ENCODE measurements at places on chromosomes 12 and 14. TPM values are rescaled to one million over a fixed set of nuclear protein-coding genes. Genes with fewer than 3 reads are reported as not detected.

GRCh38 chr12:119826661-119827445 is 50.3 kb downstream of the CIT start:
- no peak for DNase-seq

DNA sequence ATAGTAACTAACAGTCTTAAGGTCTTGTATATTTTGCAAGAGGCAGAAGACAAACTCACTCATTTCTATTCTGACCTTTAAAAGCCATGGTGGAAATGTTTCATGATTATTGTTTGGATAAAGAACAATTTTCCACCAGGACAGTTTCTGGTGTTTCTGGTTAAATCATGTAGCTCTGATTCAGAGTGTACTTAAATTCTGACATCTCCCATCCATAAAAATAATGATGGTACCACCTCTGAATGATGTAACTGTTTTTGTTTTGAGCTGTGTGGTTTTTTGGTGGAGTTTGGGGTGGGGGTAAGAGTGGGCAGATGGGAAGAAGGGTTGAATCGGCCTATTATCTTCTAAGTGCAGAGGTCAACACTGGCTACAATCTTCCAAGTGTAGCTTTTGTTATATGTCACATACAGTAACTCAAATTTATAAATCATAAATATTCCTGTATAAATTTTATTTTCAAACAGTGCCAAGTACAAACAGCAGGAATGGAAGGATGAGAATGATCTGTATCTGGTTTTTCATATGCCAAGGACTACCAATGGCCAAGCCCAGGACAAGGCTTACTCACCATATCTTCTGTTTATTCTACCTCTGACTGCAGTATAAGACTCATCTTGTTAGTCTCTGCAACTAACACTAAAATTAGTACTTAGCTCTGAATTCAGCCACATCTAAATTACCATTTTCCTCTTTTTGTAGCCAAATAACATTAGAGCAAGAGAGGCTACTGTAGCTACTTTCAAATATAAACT is 108.7 kb downstream of the BCAT1 start:
- no peak for DNase-seq

- no peak for DNase-seq
These were observed 30.3 kb upstream of the PELI2 start for GRCh38 chr14:56087671-56088471.

- no peak for DNase-seq
These were observed 110.2 kb downstream of the DPF3 start for GRCh38 chr14:72783741-72784140.

DNA sequence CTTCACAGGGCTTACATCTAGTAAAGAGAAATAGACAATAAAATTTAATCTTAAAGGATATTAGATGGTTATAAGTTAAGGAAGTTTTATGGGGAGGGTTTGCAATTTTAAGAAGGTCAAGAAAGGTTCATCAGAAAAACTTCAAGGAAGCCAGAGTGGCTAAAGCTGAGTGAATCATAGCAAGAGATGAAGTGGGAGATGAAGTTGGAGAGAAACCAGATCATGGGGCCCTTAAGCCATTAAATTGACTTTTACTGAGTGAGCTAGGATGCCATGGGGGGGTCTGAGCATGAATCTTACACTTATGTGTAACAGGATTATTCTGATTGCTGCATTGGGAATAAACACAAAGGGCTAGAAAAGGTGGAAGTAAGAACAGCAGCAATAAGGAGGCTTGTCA is 189.2 kb downstream of the LRIG3 start:
- no peak for DNase-seq

- DNase-seq = no peak
These were observed 36.7 kb upstream of the RIMBP2 start for GRCh38 chr12:130752692-130753230.

- no peak for DNase-seq
These were observed 45.4 kb upstream of the NR2C1 start for GRCh38 chr12:95118788-95119179.

- no peak for DNase-seq
These were observed 42.2 kb upstream of the SLC6A13 start for GRCh38 chr12:304805-305204.

DNA sequence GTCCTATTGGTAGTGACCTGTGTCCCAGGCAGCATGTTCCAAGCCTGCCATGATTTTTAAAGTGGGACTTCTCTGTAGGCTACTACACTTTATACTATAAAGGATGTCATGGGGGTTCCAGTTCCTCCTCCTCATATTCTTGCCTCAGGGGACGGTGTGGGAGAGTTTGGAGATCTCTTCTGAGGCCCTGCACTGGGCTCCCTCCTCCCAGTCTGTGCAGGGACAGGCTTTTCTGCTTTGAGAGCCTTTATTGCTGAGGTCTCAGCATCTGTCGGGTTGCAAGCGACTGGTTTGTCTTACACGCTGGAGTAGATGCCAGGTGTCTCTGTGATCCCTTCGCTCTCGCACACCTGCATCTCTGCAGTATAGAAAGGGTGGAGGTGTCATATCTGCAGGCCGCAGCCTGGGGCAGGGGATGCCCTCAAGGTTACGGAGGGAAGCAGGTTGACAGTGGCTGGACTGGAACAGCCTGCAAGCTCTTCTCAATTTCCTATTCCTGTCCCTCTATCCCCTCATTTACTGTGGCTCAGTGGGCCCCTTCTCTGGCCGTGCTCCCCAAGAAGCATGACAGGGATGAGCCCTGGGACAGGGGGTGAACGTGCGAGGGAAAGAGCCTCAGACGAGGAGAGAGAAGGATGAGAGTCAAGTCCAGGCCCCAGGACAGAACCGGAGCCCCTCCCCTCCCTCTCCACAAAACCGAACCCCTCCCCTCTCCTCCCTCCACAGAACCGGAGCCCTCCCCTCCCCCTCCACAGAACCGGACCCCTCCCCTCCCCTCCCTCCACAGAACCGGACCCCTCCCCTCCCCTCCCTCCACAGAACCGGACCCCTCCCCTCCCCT is 51.3 kb downstream of the SLC6A12 start:
- no peak for DNase-seq

GRCh38 chr12:64609536-64610078 is 688 bp upstream of the RASSF3 start:
- peak; percentile 73 for DNase-seq

DNA sequence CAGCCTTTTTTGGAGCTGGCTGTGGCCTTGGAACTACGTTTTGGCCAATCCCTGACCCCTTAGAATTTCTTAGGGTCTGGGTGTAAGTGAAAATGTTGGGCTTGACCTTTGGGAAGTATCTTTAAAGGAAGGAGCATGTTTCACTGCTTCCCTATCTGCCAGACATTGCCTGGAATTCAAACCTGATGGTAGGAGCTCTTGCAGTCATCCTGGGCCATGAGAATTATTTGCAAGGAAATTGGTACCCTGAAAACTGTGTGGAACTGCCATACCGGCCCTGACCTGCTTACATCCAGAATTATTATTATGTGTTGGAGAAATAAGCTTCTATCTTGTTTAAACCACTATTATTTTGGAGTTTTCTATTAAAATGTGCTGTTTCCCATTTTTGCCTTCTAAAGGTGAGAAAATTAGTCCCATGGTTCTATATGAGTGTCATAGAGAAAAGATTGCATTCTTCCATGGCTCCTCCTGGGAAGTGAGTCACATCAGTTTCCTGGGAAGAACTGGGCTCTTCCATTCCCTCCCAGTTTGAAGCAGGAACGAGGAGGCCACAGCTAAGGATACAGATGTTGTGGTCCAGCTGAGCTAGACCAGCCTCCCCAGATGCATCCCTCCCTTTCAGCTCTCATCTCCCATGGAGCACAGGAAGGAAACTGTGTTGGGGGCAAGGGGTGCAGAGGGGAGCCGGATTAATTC is 9.5 kb upstream of the PGF start:
- no peak for DNase-seq

- DNase-seq = no peak
These were observed 46.3 kb downstream of the TTC8 start for GRCh38 chr14:88870777-88871176.

DNA sequence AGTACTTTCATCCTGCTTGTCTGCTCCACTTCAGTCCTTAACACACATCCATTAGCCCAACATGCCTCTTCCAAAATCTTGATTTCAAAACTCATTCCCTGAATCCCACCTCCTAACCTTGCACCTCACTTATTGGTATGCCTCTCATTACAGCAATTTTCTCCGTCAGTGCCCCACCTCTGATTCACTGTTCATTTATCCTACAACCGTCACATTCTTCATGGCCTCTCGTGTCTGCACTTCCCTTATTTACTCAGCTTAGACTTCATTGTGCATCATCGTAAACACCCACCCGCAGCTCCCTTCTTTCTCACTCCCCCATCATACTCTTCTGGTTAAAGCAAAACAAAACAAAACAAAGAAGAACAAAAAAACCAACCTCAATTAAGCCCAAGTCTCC is 160.6 kb upstream of the HMGA2 start:
- DNase-seq = peak; percentile 49

- no peak for DNase-seq
These were observed at the start of gene NRIP2 for GRCh38 chr12:2834581-2835491. Gene NRIP2 (minus strand): TSS chr12:2835035. CDS start chr12:2834983, 52 bp downstream.

DNA sequence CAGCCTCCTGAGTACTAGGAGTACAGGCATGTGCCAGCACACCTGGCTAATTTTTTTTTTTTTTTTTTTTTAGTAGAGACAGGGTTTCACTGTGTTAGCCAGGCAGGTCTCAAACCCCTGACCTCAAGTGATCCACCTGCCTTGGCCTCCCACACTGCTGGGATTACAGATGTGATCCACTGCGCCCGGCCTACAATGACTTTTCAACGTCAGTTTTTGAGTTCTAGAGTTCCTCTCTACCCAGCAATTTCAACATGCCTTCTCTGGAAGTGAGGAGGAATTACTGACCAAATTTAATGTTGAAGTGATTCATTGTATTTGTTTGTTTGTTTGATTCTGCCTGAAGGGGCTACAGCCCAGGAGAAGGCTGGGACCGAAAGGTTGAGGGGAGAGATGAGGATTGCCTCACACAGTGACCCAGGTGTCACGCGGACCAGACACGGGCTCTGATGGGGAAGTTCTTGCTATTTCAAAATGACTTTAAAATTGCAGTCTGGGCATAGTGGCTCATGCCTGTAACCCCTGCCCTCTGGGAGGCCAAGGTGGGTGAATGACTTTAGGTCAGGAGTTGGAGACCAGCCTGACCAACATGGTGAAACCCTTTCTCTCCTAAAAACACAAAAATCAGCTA is 8.6 kb upstream of the DENR start:
- DNase-seq = no peak

DNA sequence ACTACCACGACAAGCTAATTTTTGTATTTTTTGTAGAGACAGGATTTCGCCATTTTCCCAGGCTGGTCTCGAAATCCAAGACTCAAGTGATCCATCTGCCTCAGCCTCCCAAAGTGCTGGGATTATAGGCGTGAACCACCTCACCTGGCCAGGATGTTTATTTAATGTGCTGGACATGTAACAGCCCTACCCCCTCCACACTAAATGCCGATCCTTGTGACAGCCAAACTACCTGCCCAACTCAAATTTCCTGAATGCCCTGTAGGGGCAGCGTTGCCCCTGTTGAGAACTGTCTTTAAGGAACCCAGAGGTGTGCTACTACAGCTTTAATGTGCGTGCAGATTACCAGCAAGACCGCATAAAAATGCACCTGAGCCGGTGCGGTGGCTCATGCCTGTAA is 48.1 kb downstream of the KCNK13 start:
- no peak for DNase-seq

DNA sequence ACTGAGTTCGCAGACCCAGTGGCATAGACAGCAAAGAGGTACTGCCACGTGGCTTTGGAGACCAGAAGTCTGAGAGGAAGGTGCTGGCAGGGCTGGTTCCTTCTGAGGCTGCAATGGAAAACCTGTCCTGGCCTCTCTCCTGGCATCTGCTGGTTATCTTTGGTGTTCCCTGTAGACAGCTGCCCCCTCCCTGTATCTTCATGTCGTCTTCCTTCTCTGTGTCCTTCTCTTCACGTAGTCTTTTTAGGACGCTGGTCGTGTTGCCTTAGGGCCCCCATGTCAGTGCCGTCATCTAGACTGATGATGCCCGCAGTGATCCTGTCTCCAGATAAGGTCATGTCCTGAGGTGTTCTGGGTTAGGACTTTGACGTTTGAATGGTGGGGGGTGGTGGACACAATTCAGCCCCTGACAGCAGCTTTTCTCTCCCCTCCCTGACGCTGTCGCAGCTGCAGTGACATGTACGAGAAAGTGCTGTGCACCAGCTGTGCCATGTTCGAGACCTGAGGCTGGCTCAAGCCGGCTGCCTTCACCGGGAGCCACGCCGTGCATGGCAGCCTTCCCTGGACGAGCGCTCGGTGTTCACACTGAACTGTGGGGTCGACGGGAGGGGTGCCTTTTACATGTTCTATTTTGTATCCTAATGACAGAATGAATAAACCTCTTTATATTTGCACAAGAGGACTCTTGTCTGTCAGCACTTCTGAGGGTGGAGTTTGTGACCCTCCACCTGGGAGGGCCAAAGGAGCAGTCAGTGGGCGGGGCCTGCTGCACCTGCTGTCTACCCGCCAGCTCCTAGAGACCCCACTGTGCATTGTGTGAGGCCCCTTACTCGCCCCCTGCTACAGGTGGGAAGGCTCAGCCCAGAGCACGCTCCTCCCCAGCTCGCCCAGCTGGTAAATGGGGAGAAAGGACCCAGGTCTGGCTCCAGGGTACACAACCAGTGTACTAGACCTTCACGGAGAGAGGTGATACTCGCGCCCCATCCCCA is 6.3 kb downstream of the SIVA1 start:
- DNase-seq = peak; percentile 65

TTC7B gene
- 14.5 TPM for total RNA-seq

CELA1 gene
- not detected for total RNA-seq

PLEKHA5 gene
- total RNA-seq = 86.0 TPM

Data from osteoblast (primary cell).